T-helper 2 cell treated with Interferon-gamma antibody and Interleukin-4, amounts not matched to agents 5 μg/mL and 100 μg/mL, for 36 hours (primary cell): ENCODE measurements at places on chromosomes 7 and 10.

- DNase-seq, result no peak
These were observed 75.4 kb upstream of the PPP1R3C start for GRCh38 chr10:91708174-91708861.

DNA sequence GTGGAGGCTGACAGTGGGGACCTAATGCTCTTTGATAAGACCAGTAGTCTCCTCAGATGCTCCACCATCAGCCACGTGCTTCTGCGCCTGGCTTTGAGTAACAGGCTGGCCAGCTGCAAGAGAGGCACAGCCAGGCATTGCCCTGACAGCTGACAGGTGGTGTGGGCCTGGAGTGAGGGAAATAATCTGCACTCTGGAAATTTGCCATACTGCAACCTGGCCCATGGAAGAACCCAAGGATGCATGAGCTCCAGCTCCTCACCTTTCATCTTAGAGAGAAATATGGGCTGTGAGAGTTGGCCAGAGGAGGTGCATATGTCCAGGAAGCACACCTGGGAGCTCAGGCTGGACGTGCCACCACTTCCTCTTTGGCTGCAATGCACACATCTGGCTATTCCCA is 118.9 kb downstream of the PLXDC2 start:
- DNase-seq, result no peak

DNA sequence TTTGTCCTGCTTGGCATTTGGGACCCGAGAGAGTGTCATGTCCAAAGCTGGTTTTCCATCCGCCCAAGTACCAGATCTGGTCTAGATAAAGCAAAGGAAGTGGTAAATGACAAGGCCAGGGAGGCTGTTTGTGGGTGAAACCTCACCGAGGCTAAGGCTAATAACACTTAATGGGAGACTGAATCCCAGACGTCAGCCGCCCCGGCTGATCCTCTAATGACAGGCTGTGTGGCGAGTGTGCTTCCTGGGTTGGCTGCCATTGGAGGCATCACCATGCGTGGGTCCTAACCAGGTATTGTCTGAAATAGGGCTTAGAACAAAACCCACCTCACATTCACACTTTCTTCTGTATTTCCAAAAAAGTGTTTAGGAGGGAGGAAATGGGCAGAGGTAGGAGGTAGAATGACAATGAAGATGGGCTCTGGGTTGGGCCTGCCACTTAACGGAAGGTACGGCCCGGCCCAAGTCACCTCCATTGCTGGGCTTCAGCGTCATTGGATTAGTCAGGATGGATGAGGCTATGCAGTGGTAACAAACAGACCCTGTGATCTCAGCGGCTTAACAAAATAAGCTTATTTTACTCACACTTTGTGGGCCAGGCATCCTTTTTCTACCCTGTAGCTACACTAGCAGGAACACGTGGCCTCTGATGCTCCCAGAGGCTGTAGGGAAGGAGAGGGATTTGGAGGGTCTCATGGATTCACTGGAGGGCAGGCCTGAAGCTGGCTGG is 59.7 kb downstream of the PROSER2 start:
- DNase-seq, result no peak

- DNase-seq, result no peak
These were observed 8.3 kb downstream of the ZMIZ2 start for GRCh38 chr7:44756904-44757303.

- no peak for DNase-seq
These were observed 223.7 kb upstream of the MKLN1 start for GRCh38 chr7:131103997-131104396.

DNA sequence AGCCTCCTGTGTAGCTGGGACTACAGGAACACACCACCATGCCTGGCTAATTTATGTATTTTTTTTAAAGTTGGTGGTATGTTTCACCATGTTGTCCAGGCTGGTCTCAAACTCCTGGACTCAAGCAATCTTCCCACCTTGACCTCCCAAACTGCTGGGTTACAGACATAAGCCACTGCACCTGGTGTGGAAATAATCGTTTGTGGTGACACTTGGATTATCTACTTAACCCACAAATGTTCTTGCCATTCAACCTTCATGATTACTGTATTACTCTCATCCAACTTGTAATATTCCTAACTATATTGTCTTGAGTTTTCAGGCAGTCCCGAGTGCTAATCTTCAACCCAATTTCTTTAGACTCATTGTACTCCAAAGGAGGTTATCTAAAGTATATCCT is 9.6 kb upstream of the SRGN start:
- DNase-seq, result no peak

- no peak for DNase-seq
These were observed 60.2 kb upstream of the NRG3 start for GRCh38 chr10:81814842-81815241.

GRCh38 chr10:8438603-8439002 is 384.1 kb downstream of the GATA3 start:
- no peak for DNase-seq

DNA sequence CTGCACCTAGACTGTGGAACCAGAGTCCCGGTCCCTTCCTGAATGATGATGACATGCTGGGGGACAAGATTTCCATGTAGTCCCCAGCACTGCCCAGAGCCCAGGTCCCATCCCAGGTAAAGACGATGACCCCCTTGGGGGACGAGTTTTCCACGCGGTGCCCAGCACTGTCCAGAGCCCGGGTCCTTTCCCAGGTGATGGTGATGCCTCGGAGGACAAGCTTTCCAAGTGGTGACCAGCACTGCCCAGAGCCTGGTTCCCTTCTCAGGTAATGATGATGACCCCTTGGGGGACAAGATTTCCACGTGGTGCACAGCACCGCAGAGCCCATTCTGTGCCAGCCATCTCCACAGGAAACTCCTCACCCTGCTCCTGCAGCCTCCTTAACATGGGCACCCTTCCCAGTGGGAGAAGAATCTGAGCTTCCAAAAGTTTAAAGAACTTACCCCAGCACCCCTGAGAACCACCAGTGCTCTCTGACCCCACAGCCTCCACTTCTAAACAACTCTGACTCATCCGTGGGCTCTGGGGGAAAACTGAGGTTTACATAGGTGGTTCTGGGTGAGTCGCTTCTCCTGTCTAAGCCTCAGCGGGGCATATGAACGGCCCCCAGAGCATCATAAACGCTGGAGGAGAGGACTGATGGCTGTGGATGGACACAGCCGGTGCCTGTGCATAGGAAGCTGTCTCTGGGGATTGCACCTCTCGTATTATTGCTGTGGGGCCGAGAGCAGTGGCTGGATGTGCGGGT is 233.2 kb downstream of the TCERG1L start:
- no peak for DNase-seq

- DNase-seq, result no peak
These were observed 112.8 kb downstream of the CYTH3 start for GRCh38 chr7:6159524-6160031.

GRCh38 chr7:117775801-117776200 is 97.4 kb downstream of the CTTNBP2 start:
- DNase-seq, result no peak

- no peak for DNase-seq
These were observed 112.8 kb downstream of the JMJD1C start for GRCh38 chr10:63352976-63353375.

- DNase-seq, result no peak
These were observed 173.3 kb downstream of the ELFN1 start for GRCh38 chr7:1843271-1843861.

GRCh38 chr10:42936580-42936979 is 140.3 kb upstream of the RET start:
- no peak for DNase-seq

DNA sequence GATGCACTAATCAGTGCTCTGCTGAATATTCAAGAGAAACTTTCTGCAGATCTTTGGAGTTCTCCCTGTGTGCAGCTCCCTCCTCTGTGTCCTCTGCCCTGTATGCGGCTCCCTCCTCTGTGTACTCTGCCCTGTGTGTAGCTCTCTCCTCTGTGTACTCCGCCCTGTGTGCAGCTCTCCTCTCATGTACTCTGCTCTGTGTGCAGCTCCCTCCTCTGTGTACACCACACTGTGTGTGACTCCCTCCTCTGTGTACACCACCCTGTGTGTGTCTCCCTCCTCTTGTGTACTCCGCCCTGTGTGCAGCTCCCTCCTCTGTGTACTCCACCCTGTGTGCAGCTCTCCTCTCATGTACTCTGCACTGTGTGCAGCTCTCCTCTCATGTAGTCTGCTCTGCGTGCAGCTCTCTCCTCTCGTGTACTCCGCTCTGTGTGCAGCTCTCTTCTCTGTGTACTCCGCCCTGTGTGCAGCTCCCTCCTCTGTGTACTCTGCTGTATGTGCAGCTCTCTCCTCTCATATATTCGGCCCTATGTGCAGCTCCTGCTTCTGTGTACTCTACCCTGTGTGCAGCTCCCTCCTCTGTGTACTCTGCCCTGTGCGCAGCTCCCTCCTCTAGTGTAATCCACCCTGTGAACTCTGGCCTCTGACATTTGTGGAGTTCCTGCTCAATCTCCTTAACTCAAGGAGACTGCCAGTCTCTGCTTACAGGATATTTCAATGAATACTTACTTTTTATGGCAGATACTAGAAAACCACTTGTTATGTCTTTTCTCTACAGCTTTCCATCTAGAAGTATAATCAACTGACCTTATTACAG is 280.4 kb downstream of the GLRX3 start:
- no peak for DNase-seq

DNA sequence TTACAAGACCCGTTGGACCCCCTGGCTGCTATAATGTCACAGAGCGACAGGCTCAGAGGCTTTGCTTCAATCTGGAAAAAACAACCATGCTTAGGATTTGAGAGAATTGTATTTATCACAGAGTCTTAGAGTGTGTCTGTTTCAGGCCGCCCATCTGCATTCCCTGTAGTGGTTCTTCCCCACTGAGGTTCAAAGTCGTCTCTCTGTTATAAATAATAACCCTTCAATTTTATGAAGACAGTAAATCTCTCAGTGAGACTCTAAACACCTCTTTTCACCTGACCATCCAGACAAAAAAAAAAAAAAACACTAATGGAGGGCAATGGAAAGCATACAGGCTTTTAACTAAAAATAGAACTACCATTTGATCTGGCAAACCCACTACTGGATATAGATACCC is 565.4 kb upstream of the AUTS2 start:
- DNase-seq, result no peak

GRCh38 chr7:147415991-147416390 is 1174.6 kb upstream of the C7orf33 start:
- no peak for DNase-seq

GRCh38 chr10:63920926-63921325 is 399.7 kb downstream of the REEP3 start:
- no peak for DNase-seq

GRCh38 chr10:4867520-4868356 is 41.7 kb downstream of the AKR1E2 start:
- no peak for DNase-seq

GRCh38 chr7:64795176-64795575 is 948 bp downstream of the ZNF138 start:
- DNase-seq, result no peak

DNA sequence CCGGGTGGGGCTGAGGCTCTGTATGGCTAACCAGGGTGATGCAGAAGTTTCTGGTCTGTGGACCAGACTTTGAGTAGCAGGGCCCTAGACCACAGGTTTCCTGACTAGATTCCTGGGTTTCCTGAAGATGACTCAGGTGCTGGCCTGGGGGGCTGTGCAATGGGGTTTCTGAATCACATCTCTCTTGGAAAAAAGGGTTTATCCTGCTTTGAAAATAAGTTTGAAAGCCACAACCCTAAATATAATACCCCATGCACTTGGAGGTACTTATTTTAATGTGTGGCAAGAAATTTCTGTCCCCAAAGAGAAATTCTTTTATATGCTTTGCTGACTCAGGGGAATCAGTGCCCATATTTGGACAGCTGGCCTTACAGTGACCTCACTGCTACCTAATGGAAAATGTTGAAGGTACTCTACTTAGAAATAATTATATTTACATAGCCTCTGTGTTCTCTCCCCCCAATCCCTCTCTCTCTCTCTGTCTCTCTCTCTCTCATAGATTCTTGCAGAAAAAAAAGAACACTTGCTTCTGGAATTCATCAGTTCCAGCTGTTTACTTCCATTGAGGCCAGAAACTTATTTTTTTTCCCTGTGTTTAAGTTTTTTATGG is 184.4 kb upstream of the LYZL2 start:
- no peak for DNase-seq

- DNase-seq, result no peak
These were observed 106.6 kb upstream of the TNS3 start for GRCh38 chr7:47688311-47689100.

- DNase-seq, result no peak
These were observed 255.4 kb downstream of the ARHGAP21 start for GRCh38 chr10:24468281-24468751.

GRCh38 chr7:142436601-142437000 is 178.7 kb upstream of the PRSS58 start:
- DNase-seq, result no peak

- DNase-seq, result no peak
These were observed 96.8 kb upstream of the PHYHIPL start for GRCh38 chr10:59079386-59080226.

DNA sequence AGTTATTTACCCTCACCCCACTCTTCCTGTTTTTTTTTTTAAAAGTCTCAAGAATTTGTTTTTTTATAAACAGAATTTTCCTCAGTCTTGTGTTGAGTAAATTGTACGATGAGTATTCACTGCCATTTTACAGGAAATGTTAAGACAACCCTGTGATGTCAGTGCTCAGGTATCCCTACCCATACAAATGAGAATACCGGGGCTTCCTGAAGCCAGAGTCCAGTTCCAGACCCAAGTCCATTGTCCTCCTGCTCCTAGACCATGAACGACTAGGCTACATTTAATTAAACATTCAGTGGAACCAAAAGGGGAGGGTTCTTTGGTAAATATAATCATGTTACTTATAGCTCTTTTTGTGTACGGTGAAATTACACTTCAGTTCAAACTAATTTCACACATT is 79.2 kb downstream of the GNAI1 start:
- DNase-seq, result no peak

DNA sequence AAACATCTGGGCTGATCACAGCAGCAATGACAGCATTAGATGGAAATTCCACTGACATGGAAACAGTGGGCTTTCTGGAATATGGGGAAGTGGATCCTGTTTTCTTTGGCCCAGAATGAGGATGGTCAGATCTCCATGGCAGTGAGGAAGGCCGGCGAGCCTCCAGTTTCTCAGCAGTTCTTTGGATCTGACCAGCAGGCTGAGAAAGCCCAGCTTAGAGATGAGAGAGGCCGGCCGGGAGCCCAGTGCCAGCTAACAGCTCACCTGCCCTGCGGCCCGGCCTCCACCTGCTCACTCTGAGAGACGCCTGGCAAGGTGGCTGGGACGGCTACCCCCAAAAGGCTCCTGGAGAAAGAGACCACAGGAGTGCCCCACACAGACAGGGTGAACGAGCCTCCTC is 24.2 kb downstream of the GPER1 start:
- no peak for DNase-seq

- no peak for DNase-seq
These were observed 448 bp upstream of the GOLGA7B start for GRCh38 chr10:97849103-97849686.

DNA sequence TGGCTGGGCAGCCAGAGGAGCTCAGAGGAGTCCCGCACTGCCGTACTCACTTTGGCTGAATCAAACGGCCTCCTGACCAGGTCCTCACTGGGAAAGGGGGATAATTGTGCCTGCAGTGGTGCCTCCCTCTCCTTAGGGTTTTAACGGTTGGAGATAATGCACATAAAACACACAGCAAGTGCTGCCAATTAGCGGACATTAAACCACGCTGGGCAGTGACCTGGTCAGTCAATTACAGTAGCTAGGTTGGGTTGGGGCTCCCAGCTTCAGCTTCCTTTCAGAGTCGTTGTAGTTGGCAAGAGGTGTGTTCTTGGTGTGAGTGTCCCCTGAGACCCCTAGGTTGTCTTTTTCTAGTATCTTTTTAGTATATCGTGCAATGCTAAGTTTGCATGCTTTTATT is 146.6 kb downstream of the C10orf105 start:
- no peak for DNase-seq

GRCh38 chr7:141709749-141710148 is 1.6 kb downstream of the WEE2 start:
- DNase-seq, result no peak

- DNase-seq, result no peak
These were observed 13.0 kb upstream of the FRA10AC1 start for GRCh38 chr10:93715345-93715744.
